A673 (cell line): ENCODE measurements at places on chromosomes 3 and 15. TPM values are rescaled to one million over a fixed set of nuclear protein-coding genes. Genes with fewer than 3 reads are reported as not detected.

The LDHAL6B gene
- not detected in 2 replicates for total RNA-seq

The TBC1D21 gene
- not detected in 2 replicates for total RNA-seq

The MOBP gene
- 0.19 and 0.22 TPM in 2 replicates for total RNA-seq

The ZNF80 gene
- not detected in 2 replicates for total RNA-seq

The OR5K2 gene
- not detected in 2 replicates for total RNA-seq

The C3orf20 gene
- total RNA-seq, result 0.17 and 0.28 TPM in 2 replicates

The TUSC7 gene
- not detected in 2 replicates for total RNA-seq

DNA sequence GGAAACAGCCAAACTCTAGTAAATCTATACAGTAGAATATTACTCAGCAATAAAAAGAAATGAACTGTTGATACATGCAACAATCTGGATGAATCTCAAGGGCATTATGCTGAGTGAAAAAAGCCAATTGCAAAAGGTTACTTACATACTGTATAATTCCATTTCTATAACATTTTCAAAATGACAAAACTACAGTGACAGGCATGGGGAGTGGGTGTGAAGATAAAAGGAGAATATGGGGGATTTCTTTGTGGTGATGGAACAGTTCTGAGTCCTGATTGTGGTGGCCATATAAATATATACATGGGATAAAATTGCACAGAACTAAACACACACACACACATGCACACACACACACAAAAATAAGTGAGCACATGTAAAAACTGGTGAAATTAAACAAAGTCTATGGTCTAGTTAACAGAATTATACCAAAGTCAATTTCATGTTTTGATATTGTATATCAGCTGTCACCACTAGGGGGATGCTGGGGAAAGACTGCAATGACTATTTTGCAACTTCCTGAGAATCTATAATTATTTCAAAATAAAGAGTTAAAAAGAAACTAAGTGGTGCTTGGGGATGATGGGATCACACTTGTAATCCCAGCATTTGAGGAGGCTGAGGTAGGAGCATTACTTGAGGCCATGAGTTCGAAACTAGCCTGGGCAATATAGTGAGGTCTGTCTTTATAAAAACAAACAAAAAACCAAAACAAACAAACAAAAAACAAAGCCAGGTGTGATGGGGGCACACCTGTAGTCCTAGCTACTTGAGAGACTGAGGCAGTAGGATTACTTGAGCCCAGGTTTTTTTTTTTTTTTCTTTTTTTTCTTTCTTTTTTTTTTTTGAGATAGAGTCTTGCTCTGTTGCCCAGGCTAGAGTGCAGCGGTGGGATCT lies 66.0 kb downstream of the SPTSSB start:
- no peaks in the 10 kb centered on the region for H3K27me3 ChIP-seq
- H3K27ac ChIP-seq, result no peak overlapping the region
- no peaks in the 10 kb centered on the region for H3K36me3 ChIP-seq
- DNase-seq, result peak; percentile 41

DNA sequence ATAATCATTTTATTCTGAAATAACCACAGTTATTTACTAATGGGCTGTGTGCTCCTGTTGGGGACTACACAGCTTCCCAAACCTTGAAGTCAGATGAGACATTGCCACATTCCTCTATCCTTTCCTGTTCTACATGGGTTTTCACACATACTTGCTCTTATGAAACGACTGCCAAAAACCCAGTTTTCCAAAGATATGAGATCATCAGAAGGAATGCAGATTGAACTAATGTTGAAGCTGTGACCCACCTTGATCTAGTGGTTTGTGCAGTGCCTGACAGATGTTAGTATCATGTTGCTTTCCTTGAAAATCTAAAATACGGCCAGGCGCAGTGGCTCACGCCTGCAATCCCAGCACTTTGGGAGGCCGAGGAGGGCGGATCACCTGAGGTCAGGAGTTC lies 144.6 kb downstream of the VGLL4 start:
- no peak overlapping the region for H3K4me3 ChIP-seq
- peaks cover 4% of the 10 kb centered on the region for H3K4me1 ChIP-seq
- H3K27me3 ChIP-seq, result no peaks in the 10 kb centered on the region

DNA sequence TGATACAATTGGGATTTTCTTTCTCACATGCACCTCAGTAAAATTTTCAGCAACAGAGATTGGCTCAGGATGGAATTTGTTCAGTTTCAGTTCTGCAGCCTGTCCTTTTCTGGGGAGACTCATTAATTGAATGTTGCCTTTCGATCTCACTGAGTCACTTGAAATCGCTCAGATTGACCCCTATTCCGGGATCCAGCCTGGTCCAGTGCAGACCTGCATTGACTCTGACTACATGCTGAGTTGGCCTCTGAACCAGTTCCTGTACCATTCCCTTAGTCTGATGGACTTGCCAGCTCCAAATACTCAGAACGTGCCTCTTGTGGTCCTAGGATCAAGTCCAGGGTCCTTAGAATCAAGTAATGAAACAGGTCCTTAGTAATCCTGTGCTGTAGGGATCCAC lies 9.4 kb downstream of the IGF1R start:
- no peaks in the 10 kb centered on the region for H3K36me3 ChIP-seq
- no peak overlapping the region for H3K4me3 ChIP-seq
- H3K27ac ChIP-seq, result no peak overlapping the region
- no peaks in the 10 kb centered on the region for H3K27me3 ChIP-seq

GRCh38 chr3:141407825-141408224 lies 39.5 kb downstream of the ZBTB38 start:
- no peak for DNase-seq
- H3K4me1 ChIP-seq, result peaks cover 35% of the 10 kb centered on the region
- no peaks in the 10 kb centered on the region for H3K27me3 ChIP-seq
- no peak overlapping the region for H3K4me3 ChIP-seq

DNA sequence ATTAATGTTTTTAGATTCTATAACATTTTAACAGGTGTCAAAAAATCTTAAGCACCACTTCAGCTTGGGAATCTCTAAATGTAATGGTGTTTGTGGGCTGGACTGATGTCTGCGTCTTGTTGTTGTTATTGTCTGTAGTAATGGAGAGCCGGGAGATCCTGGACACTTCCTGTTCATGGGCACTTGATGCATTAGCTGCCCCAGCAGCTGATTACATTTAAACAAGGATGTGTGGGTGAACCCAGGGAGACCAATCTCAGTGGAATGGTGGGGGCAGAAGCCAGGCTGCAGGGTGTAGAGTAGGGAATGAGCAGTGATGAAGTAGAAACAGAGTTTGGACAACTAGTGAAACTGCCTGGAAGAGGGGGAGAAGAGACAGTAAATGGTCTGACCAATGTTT lies 7.8 kb downstream of the CCR5AS start:
- H3K27ac ChIP-seq, result no peak overlapping the region
- H3K36me3 ChIP-seq, result no peaks in the 10 kb centered on the region
- no peak overlapping the region for H3K4me3 ChIP-seq
- DNase-seq, result no peak

GRCh38 chr3:21752749-21753347 lies 1.8 kb upstream of the ZNF385D start:
- H3K36me3 ChIP-seq, result no peaks in the 10 kb centered on the region
- DNase-seq, result peak; percentile 15
- no peak overlapping the region for H3K27ac ChIP-seq
- no peaks in the 10 kb centered on the region for H3K4me1 ChIP-seq
- no peaks in the 10 kb centered on the region for H3K27me3 ChIP-seq

- no peak overlapping the region for H3K4me3 ChIP-seq
- no peaks in the 10 kb centered on the region for H3K36me3 ChIP-seq
- no peaks in the 10 kb centered on the region for H3K4me1 ChIP-seq
- H3K27ac ChIP-seq, result no peak overlapping the region
- no peaks in the 10 kb centered on the region for H3K27me3 ChIP-seq
Observed at GRCh38 chr3:62281726-62282125, 91.6 kb downstream of the FEZF2 start.

DNA sequence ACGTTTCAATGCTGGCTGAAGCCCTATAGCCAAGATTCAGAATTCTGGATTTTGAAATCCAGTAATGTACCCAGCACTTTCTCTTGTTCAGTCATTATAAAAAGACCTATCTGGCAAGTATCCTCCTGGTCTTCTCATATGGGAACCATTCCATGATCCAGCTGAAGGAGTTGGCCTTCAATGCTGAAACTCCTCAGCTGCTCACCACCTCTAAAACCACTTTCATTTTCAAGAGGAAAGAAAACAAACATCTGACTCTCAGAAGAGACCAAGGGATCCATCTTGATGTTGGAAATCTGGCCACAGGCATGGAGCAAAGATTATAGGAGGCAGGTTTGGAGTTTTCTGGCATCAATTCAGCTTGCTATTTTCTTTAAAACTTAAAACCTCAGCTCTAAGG lies 235.4 kb downstream of the FMN1 start:
- no peak for DNase-seq
- no peaks in the 10 kb centered on the region for H3K27me3 ChIP-seq
- no peak overlapping the region for H3K27ac ChIP-seq
- H3K36me3 ChIP-seq, result no peaks in the 10 kb centered on the region

- DNase-seq, result no peak
- no peaks in the 10 kb centered on the region for H3K36me3 ChIP-seq
- no peak overlapping the region for H3K27ac ChIP-seq
- H3K4me1 ChIP-seq, result no peaks in the 10 kb centered on the region
- no peak overlapping the region for H3K4me3 ChIP-seq
- H3K27me3 ChIP-seq, result no peaks in the 10 kb centered on the region
Observed at GRCh38 chr3:52232279-52233107, 6.5 kb downstream of the TWF2 start.

GRCh38 chr15:38149315-38149714 lies 103.3 kb upstream of the SPRED1 start:
- H3K27ac ChIP-seq, result no peak overlapping the region
- H3K27me3 ChIP-seq, result no peaks in the 10 kb centered on the region
- no peaks in the 10 kb centered on the region for H3K4me1 ChIP-seq
- no peaks in the 10 kb centered on the region for H3K36me3 ChIP-seq

- no peak for DNase-seq
- H3K4me1 ChIP-seq, result peaks cover 60% of the 10 kb centered on the region
- H3K36me3 ChIP-seq, result peaks cover 3% of the 10 kb centered on the region
- no peaks in the 10 kb centered on the region for H3K27me3 ChIP-seq
- no peak overlapping the region for H3K4me3 ChIP-seq
Observed at GRCh38 chr3:195176776-195177175, 94.2 kb downstream of the XXYLT1 start.

DNA sequence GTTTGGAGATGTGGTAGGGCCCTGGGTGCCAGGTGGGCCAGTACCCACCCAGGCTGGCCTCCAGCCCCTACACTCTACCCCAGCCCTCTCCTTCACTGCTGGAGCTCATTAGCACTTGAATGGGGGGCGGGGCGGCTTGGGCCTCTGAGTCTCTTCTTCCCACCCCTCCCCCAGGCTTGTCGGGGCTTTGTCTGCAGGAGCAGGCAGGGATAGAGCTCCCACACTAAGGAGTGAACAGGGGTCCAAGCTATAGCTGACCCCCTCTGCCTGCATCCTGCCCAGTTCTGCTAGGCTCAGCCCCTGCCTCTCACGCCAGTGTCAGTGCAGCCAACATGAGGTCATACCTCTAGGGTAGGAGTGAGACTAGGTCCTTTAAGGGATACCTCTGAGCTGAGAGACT lies 5.2 kb downstream of the GNAI2 start:
- H3K27ac ChIP-seq, result peak overlapping the region; percentile 76
- H3K4me1 ChIP-seq, result peaks cover 14% of the 10 kb centered on the region
- H3K4me3 ChIP-seq, result no peak overlapping the region
- no peaks in the 10 kb centered on the region for H3K27me3 ChIP-seq

DNA sequence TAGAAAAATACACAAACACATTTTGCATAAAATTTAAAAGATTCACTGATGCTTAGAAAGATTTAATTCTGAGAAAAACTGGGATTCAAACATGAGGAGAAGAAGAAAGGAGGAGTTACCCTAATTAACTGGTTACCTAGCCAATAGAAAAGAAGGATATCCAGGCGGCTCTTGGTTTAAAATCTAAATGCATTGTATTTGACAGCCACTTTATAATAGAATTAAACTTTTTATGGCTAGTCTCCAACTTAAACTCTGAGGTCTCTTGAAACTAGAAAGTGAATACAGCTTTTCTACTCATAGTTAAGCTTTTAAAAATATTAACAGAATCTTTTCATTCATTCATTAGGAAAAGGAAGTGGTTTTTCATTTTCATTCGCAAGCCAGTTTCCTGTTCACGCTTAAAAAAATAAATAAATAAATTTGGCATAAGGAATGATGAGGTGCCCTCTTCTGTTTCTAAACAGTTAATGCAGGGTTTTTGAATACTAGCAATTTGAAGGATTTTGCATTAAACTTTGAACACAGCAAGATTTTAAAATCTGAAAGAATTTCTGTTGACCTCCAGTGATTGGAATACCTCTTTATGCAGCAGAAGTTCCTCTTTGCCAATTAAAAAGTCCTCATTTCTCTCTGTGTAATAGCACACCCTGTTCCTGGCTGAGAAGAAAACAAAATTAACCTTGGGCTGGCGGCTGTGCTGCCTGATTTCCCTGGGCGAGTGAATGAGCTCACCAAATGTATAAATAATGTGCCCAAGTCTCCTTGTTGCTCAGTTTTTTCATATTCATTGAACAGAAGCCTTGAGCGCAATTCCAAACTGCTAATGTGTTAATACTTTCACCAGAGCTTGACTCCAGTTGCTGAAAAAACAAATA lies 105.1 kb downstream of the ZMAT3 start:
- peak; percentile 89 for DNase-seq
- H3K27me3 ChIP-seq, result no peaks in the 10 kb centered on the region
- H3K4me3 ChIP-seq, result peak overlapping the region; percentile 17
- H3K36me3 ChIP-seq, result no peaks in the 10 kb centered on the region

GRCh38 chr3:168260859-168261258 lies 165.1 kb upstream of the GOLIM4 start:
- no peaks in the 10 kb centered on the region for H3K36me3 ChIP-seq
- H3K27me3 ChIP-seq, result peaks cover 37% of the 10 kb centered on the region
- DNase-seq, result no peak
- H3K4me3 ChIP-seq, result no peak overlapping the region
- no peak overlapping the region for H3K27ac ChIP-seq

GRCh38 chr15:65580287-65580686 lies 30.6 kb downstream of the INTS14 start:
- no peak overlapping the region for H3K27ac ChIP-seq
- H3K36me3 ChIP-seq, result peaks cover 55% of the 10 kb centered on the region
- no peak overlapping the region for H3K4me3 ChIP-seq
- H3K27me3 ChIP-seq, result no peaks in the 10 kb centered on the region
- H3K4me1 ChIP-seq, result peaks cover 16% of the 10 kb centered on the region

GRCh38 chr3:177447938-177448337 lies 250.7 kb upstream of the TBL1XR1 start:
- H3K36me3 ChIP-seq, result no peaks in the 10 kb centered on the region
- H3K27me3 ChIP-seq, result no peaks in the 10 kb centered on the region
- peaks cover 60% of the 10 kb centered on the region for H3K4me1 ChIP-seq
- H3K27ac ChIP-seq, result no peak overlapping the region

DNA sequence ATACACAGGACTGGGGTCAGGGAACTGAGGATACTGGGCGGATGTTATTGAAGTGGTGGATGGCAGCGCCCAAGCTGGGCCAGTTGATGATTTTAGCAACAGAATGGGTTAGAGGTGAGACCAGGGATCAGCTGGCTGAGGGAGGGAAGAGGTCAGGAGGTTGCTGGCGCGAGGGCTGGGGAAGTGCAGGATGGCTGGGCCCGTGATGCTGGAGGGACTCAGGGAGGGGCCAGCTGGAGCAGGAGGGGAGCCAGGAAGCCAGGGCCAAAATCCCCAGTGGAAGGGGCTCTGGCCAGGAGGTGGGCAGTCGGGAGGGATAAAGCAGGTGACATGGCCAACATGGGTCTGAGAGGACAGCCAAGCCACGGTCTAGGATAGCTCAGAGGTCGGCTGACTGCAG lies 178.0 kb downstream of the NSMCE3 start:
- no peak for DNase-seq
- no peak overlapping the region for H3K27ac ChIP-seq
- H3K36me3 ChIP-seq, result no peaks in the 10 kb centered on the region
- no peaks in the 10 kb centered on the region for H3K27me3 ChIP-seq
- H3K4me1 ChIP-seq, result no peaks in the 10 kb centered on the region
